ENCODE measurements at places on chromosomes 4 and X.
A peak's percentile ranks its signal among the peaks of the same experiment; 100 is the strongest.

- DNase-seq, result no peak
Measured at GRCh38 chr4:183599690-183600089, 59.3 kb downstream of the RWDD4 start.

- no peak for DNase-seq
Measured at GRCh38 chrX:22012051-22012450, 20.1 kb upstream of the PHEX start.

DNA sequence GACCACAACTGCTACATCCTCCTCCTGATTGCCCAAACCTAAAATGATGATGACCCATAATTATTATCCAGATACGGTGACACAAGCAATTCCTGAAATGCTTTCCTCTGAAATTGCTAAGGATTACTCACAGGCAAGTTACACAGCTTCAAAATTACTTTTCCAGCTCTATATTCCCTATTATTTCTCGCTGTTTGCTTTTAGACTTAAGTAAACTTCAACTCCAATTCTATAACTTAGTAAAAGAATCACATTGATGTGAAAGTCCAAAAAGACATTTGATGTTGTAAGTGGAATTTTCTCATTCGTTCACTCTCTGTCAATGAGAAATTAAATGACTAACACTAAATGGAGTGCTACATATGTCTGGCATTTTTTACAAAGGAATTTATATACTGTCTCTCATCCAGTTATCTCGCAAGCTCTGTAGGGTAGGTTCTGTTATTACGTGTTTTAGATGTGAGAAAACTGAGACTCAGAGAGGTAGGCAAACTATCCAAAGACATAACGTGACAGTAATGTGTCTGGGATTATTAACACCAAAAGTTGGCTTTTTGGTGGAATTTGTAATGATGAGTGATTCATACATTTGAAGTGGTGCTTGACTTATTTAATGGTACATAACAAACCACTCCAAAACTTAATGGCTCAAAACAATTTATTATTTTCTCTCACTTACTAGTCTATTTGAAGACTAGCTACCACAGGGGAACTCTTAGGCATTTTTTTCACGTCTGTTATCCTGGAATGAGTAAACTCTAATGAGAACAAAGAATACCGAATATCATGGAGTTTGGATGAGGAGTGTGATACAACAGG, 31.5 kb downstream of the PALLD start:
- no peak for DNase-seq

DNA sequence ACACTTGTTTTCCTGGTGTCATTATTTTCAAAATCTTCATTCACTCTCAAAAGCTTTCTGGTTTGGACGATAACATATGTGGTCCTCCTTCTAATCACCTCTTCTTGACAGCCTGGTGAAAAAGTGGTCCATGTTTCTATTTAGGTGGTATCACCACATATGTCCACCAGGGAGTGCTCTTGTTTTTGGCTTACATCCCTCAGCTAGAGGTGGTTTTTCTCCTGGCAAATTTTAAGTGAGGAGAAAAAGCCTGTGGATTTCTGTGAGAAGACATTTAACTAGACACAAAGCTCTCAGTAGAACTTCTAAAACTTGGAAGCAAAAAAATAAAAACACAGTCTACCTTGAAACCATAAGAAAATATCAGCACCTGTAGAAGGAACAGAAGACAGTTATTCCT, 58.0 kb upstream of the FRMPD4 start:
- DNase-seq, result peak; percentile 4

DNA sequence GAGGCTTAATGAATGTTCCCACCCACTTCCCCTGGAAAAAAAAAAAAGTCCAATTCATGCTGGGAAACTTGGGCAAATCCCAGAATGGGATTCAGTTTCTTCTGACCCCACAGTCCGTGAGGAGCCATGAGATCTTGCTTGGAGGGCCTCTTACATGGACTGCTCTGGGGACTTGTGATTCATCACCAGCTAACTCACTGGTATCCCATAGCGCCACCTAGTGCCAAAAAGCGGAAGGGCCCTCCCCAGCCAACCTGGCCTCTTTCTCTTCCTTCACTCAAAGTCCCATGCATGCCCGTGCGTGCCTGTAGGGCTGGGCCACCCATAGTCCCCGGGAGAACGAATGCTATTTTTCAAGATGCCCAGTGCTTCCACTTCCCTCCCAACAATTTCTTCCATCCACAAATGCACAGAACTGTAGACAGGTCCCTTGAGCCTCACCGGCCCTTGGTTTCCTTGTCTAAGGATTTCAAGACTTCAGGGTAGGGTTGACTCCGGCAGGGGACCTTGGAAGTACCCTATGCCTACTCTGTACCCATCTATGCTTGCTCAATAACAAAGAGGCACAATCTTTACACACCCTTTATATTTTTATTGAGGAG, 5.1 kb downstream of the RTL5 start:
- DNase-seq, result peak; percentile 78

DNA sequence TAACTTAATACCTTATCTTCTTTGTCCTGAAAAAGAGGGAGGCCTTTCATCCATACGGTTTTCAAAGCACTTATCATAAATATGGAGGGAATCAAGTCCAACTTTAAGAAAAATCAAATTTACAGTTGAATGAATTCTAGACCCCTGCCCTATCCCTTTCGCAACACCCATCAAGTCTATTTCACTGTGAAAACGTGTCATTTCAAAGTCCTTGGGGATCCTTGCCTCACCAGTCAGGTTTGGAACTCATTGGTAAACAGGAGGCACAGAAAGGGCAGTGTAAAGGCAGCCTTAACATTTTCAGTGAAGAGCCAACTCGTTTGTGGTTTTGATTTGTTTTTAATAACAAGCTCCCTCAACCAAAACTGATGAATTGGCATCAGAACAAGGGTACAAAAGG, 66.5 kb downstream of the AMOT start:
- no peak for DNase-seq

- DNase-seq, result no peak
Measured at GRCh38 chr4:40254608-40255392, 58.0 kb downstream of the RHOH start.

DNA sequence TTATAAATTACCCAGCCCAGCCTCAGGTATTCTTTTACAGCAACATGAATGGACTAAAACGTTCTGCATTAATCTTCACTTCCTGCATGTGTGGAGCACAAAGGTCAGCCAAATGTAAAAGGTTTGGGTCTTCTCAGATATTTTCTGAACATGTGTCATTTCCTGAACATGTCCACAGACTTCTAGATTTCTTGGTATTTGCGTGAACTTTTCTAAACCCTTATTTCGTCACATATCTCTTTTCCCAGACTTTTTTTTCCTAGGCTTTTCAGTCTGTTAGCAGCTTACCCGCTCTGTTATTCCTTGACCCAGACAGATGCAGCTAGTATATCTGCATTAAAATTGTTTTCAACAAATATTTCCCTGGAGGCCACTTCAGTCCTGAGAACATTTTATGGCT, 57.3 kb upstream of the USP51 start:
- no peak for DNase-seq

GRCh38 chrX:100830143-100830542, 10.0 kb downstream of the CSTF2 start:
- DNase-seq, result no peak

- no peak for DNase-seq
Measured at GRCh38 chr4:155143512-155143911, 64.9 kb upstream of the NPY2R start.

- no peak for DNase-seq
Measured at GRCh38 chr4:161189286-161190134, 974.3 kb downstream of the FSTL5 start.

- no peak for DNase-seq
Measured at GRCh38 chr4:174016251-174016650, 267.2 kb downstream of the FBXO8 start.

GRCh38 chr4:84647312-84647884, 64.5 kb downstream of the CDS1 start:
- DNase-seq, result no peak

DNA sequence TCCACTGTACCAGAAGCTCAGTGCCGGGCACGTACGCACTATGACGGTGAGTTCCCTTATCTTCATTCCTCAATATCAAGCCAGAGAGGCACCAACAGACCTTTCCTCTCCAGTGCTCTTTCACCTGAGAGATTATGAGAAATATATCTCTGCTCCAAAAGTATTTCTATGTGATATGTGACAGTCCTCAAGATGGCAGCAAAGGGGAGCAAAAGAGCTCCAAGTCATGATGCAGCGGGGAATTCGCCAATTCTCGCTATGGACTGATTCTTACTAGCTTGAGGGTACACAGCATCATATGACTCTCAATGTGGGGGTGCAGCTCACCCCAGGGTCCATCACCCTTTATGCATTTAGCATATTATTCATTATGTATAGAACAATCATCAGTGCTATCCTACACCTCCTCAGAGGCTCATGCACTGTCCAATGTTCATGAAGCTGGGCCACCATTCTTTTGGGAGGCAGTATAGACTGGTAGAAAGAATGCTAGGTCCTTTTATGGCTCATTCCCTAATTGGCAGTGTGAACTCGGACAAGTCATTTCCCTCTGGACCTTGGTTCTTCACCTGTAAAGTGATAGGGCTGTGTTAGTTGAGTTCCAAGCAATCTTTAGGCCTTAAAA, 12.8 kb upstream of the IQSEC2 start:
- no peak for DNase-seq

GRCh38 chrX:10203617-10204016, 46.8 kb downstream of the CLCN4 start:
- DNase-seq, result no peak

DNA sequence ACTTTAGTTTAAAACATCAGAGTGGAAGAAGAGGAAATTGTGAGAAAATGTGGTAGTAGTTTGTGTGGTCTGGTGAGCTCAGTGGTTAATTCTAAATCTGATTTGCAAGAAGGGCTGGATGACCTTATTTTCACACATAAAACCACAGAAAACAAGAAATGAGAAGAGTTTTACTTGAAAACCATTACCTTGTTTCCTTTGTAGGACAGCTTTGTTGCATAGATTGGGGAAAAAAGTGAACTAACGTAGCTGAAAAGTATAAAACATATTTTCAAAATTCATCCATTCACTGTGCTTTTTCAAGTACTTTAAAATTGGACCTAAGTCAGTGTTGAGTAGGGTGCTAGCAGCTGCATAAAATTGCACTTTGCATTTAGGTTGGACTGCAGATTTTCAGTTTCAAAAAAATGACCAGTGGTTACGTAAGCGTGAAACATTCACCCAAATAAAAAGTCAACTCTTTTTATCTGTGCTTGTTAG, 211.3 kb downstream of the ARHGAP10 start:
- DNase-seq, result no peak

DNA sequence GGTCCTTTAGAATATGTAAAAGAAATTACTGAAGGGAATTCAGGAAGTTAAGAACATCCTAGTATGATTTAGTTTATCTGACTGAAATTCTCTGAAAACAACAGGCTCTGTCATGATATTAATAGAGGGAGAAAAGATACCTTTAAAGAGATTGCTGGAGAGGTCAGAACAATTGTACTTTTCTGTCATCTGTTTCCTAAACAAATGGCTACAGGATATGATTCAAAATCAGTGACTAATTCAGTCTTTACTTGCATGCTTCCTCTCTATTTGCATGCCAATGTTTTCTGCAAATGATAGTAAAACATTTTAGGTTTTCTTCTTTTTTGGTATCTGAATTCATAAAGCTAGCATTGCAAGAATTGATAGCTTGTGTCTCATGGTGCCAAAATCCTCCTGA, 616.7 kb upstream of the PCDH7 start:
- DNase-seq, result peak; percentile 1

GRCh38 chr4:147078875-147079658, 133.4 kb upstream of the TTC29 start:
- no peak for DNase-seq

- no peak for DNase-seq
Measured at GRCh38 chr4:38332699-38333098, 331.3 kb upstream of the KLF3 start.

GRCh38 chrX:79368441-79368840, 1.3 kb upstream of the ITM2A start:
- DNase-seq, result no peak

DNA sequence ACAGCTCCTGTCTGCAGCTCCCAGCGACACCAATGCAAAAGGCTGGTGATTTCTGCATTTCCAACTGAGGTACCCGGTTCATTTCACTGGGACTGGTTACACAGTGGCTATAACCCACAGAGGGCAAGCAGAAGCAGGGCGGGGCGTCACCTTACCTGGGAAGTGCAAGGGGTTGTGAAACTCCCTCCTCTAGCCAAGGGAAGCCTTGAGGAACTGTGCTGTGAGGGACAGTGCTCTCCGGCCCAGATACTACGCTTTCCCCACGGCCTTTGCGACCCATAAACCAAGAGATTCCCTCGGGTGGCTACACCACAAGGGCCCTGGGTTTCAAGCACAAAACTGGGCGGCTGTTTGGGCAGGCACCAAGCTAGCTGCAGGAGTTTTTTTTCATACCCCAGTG, 218.9 kb downstream of the PPP3CA start:
- DNase-seq, result no peak

DNA sequence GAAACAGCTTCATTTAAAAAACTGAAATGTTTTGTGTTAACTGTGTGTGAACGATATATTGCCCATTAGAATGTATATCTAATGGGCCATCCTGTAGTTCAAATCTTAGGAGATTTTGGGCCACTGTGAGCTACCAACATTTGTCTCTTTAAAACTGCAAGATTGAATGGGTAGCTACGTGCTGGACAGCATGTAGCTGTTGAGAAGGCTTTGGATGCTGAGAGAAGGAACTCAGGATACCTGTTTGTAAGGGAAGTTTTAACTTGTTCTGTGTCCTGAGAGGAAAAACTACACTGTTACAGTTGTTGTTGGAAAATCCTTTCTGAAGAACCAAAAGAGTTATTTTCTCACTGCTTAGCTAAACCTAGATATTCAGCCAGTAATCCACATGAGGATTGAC, 45.9 kb downstream of the PDLIM5 start:
- DNase-seq, result no peak

DNA sequence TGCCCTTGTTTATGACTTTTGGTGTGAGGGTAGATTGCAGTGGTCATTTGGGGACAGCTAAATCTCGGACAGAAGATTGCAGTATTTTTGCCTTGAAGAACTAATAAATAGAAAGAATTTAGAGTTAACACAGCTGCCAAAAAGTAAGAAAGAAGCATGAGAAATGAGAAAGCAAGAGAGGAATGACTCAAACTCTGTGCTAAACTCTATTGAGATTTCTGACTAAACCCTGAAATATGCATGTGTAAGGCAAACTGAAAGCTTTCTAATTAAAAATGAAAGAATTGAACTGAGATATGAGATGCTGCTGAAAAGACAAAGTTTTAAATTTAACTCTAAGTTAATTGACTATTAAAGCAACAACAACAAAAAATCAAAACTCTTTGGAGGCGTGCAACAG, 791.3 kb downstream of the RAB28 start:
- DNase-seq, result no peak

- no peak for DNase-seq
Measured at GRCh38 chr4:145348291-145348690, 133.4 kb upstream of the SMAD1 start.

GRCh38 chrX:50097071-50097470, 103.7 kb downstream of the AKAP4 start:
- no peak for DNase-seq

DNA sequence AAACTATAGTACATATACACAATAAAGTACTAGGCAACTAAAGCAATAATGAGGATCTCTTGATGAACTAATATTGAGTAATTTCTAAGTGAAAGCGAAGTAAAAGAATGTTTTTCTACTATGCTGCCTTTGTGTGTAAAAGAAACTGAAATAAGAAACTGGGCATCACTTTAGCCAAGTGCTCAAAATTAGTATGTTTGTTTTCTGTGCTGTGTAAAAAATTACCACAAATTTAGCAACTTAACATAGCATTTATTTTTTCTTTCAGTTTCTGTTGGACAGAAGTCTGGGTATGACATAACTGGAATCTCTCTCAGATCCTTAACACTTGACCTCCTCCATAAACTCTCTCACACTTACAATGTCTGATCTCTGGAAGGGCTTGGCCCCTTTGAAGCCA, 687.1 kb upstream of the MAGEB2 start:
- DNase-seq, result no peak

Data from COLO829 (cell line).